Activated gamma-delta T cell (primary cell): ENCODE measurements at places on chromosomes 12 and 14.

- no peak for DNase-seq
Observed at GRCh38 chr12:61564466-61564865, 695.7 kb upstream of the USP15 start.

GRCh38 chr12:51048661-51049251 lies 629 bp downstream of the LETMD1 start:
- no peak for DNase-seq

GRCh38 chr12:112936264-112936663 lies 2.0 kb upstream of the OAS3 start:
- no peak for DNase-seq

- no peak for DNase-seq
Observed at GRCh38 chr12:12558291-12558690, 4.4 kb downstream of the DUSP16 start.

GRCh38 chr12:89344862-89345202 lies 7.5 kb downstream of the DUSP6 start:
- DNase-seq, result no peak

DNA sequence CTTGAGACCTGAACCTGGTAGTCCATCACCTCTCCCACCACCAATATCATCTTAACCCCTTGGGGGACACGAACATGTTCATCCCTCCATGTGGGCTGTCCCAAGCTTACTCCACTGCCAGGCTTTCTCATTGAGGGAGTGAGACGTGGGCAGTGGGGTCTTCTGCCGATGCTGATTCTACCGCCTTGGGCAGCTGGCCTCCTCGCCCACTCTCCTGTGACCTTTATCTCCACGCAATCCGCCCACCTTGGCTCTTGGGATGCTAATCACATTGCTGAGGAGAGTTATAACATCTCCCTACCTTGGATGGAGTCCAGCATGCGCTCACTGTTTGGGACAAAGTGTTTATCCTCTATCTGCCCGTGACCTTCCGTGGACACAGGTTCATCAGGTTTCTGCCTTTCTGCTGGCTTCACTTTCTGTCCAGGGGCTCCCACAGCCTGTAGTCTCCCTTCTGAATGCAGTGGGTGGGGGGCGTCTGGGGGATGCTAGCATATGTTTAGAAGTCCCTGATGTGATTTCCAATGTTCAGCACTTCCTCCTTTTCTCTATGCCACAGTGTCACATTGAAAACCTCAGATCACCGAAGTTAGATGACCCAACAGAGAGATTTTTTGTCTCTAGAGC lies 53.2 kb upstream of the ESRRB start:
- DNase-seq, result no peak

DNA sequence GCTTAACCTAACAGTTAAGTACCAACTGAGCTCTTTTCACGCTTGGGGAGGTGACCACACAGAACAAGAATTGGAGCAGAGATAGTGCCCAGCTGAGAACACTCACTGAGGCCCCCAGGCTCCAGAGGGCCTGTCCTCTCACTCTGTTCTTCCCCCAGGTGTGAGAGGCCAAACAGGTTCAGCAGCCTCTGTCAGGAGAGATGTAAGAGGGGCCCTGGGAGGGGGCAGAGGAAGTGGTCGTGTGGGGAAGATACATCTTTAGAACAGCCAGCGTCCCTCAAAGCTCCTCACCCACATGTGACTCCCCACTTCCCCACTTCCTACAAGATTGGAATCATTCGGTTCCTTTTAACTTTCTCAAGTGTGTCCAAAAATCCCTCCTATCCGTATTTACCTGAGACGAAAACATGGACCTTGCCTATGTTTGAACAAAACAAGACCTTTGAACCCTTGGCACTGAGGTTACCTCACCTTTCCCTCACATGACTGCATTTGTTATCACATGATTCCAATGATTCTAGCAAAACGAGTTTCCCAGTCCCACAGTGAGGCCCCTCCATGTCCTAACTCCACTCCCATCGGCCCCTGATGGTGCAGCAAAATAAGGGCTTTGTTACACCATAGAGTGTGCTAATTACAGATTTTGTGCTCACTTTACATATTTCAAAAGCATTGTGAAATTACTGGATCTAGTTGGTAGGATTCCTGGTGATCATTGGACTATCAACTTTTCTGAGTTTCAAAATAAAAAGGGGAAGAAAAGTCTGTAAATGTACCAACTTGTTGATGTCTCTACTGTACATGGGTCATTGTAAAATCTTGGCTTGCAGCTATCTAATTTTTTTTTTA lies 40.0 kb upstream of the PAPOLA start:
- no peak for DNase-seq

GRCh38 chr12:48979602-48980388 lies 1.7 kb downstream of the WNT1 start:
- peak; percentile 57 for DNase-seq

- no peak for DNase-seq
Observed at GRCh38 chr14:90600619-90601018, 203.8 kb downstream of the CALM1 start.

GRCh38 chr12:92065018-92065499 lies 80.6 kb downstream of the BTG1 start:
- no peak for DNase-seq

GRCh38 chr12:111596985-111597830 lies 1.9 kb downstream of the ATXN2 start:
- no peak for DNase-seq

DNA sequence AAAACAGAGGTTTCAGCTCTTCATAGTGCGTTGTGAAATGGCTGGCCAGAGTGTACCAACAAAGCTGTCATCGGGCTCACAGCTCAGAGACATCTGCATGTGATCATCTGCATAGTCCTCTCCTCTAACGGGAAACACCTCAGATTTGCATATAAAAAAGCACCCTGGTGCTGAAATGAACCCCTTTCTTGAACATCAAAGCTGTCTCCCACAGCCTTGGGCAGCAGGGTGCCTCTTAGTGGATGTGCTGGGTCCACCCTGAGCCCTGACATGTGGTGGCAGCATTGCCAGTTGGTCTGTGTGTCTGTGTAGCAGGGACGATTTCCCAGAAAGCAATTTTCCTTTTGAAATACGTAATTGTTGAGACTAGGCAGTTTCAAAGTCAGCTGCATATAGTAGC lies 14.3 kb upstream of the PAPLN start:
- no peak for DNase-seq

DNA sequence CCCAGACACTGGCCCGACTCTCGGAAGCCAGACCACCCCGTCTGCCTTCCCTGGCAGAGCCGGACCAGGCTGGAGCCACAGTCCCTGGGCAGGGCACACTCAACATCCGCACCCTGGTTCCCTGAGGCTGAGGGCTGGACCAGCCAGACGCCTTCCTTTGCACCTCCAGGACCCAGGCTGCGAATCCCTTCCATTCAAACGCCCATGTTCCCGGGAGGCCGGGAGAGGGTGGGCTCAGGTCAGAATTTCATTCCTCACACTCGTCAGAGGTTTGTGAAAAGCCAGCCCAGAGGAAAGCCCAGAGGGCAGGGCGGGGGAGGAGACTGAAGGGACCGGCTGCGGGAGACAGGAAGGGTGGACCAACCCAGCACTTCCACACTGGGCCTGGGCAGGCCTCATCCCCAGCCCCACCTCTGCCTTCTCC lies 58.7 kb downstream of the LRRC74A start:
- no peak for DNase-seq

DNA sequence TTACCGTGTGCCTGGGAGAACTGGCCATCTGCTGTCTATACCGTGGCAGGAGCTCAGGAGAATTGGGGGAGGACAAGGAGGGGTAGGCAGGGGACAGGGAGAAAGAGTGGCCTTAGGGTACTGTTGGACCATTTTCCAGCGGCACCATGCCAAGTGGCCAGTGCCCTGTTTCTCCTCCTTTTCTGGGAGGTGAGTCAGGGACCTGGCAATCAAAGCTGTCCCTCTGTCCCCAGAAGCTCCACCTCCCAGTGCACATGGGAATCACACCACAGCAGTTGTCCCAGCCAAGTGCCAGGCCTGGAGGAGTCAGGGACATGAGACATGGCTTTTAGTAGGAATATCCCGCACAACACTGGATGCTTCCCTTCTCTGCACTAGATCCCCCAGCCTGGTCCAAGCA lies 118.0 kb downstream of the GCH1 start:
- DNase-seq, result no peak

DNA sequence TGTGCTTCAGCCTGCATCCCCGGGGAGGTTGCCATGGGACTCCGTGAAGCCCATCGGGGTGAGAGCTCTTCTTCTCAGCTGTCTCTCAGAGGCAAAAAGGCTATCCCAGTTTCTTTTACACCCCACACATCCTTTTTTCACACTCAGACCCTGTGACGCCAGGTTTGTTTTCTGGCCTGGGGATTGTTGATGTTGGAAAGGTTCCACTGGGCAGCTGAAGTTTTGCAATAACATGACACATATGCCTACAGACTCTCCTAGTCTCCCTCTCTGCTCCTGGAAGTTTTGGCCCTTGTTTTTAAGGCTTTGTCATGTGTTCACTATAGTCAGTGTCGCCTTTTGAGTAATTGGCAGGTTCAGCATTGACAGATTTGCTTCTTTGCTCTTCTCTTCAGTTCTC lies 118.6 kb downstream of the SMOC1 start:
- no peak for DNase-seq

- no peak for DNase-seq
Observed at GRCh38 chr14:52422650-52423356, 108.7 kb downstream of the PTGER2 start.

DNA sequence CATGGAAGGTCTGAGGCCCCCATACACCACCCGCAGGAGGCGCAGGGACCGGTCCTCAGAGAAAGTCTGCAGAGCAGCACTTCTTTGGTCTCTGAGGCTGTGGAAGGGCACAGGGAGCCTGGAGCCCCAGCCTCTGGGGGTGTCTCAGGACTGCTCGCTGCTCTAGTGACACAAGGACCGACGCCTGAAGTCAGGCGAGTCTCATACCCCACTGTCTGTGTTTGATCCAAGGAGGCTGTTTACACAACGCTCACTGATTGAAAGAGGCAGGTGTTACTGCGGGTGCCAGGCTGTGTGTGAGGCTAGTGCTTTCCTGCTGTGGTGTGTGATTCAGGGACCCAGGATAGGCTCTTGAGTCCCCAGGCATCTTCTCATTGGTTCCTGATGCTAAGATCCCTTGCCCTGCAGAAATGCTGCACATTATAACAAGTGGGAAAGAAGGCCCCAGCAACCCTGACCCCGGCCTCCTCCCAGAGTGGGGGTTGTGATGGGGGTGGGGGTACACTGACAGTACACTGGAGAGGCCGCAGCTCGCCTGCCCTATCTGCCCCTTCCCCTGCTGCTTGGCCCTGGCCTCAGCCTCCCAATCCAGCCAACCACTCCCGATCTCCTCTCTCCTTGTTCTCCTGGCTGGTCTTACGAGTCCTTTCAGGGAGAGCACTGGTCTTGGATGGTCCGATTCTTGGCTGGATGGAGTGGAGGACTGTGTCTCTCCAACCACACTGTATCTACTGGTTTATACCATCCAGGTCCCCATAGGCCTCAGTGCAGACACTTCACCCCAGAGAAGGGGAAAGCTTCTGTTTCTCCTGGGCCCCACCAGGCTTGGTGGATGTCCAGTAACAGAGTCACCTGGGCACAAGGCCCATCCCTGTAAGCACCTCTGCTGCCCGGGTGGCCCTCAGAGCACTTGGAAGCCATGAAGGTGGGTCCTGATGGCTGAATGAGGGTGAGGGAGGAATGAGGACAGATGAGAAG lies 6.6 kb downstream of the CACNA2D4 start:
- DNase-seq, result no peak
